ENCODE measurements at places on chromosomes 5 and 9. TPM values are rescaled to one million over a fixed set of nuclear protein-coding genes. Genes with fewer than 3 reads are reported as not detected.

The PRLR gene
- total RNA-seq = 0.29 TPM

The PCDHGB2 gene
- 0.24 TPM for total RNA-seq

DNA sequence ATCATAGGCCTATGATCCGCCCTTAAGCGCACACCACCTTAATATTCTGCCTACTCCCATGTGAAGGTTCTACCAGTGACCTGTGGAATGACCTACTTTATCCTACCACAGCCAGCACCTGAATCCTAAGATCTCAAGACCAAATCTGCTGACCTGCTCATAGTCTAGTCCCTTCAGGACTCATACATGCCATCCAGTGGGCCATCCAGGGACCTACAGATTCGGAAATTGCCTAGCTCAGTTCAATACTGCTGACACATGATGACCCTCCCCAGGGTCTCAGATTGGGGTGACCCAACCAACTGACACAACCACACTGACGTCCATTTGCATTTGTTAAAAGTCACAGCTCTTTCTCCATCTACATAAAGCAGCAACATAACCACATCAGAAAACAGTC, 443.8 kb upstream of the ST8SIA4 start:
- DNase-seq = no peak

GRCh38 chr9:133671371-133671770, 35.2 kb downstream of the DBH start:
- no peak for DNase-seq

DNA sequence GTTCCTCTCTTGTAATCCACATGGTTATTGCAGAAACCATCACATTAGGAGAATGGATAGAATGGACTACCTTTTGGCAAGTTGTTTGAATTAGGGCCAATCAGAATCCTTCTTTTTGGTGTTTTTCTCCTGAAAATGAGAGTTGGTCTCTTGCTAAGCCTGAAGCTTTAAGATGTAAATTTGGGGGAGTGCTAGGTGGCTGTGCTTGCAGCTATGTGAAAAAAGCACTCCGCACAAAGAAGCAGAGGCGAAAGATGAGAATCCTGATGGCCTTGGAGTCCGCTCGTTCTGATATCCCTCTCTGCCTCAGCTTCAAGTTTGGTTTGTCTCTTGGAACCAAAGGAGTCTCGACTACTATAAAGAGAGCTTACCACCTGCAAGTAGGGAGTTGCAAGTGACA, 63.6 kb downstream of the INIP start:
- no peak for DNase-seq

GRCh38 chr5:164798110-164798509, 1292.7 kb downstream of the MAT2B start:
- no peak for DNase-seq

Data from Daoy (cell line).